ENCODE measurements at places on chromosomes 11 and 22. TPM values are rescaled to one million over a fixed set of nuclear protein-coding genes. Genes with fewer than 3 reads are reported as not detected.

RFPL1 gene
- total RNA-seq: not detected

- no peaks in the 10 kb centered on the region for H3K27me3 ChIP-seq
- no peak overlapping the region for H3K27ac ChIP-seq
- DNase-seq: no peak
- no peaks in the 10 kb centered on the region for H3K4me1 ChIP-seq
- peaks cover 3% of the 10 kb centered on the region for H3K36me3 ChIP-seq
These were observed 38.2 kb downstream of the ATXN10 start for GRCh38 chr22:45709866-45710265.

DNA sequence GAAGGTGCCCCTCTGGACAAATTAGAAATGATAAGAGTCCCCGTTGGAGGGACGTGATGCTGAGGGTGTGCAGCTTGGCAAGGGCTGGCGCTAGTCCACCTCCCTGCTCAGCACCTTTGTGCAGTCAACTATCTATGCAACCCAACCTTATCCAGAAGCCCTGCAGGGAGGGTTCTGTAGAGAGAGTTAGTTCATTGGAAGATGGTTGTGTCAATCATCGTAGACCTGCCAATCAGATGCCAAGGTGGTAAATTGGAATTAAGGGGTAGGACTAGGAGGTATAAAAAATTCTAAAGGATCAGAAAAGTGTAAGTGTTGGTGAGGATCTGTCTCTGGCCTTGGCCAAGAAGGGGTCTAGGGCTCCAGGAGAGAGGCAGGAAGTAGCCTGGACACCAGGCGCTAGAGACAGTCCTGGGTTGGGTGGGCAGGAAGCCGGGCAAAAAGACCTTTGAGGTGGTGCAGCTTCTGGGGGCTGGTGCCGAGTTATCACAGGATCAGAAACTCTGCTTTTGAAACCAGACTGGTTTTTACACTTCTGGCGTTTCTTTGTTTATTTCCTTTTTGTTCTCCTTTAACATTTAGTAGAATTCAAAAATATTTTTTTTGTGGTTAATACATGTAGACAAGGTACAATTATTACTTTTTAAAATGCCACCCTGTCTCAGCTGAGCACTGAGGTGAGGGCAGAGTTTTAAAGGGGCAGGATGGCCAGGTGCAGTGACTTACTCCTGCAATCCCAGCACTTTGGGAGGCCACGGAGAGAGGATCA is 1.6 kb downstream of the C1QTNF6 start:
- H3K27me3 ChIP-seq: no peaks in the 10 kb centered on the region
- H3K4me3 ChIP-seq: no peak overlapping the region
- H3K36me3 ChIP-seq: peaks cover 8% of the 10 kb centered on the region
- peak; percentile 68 for DNase-seq
- H3K27ac ChIP-seq: no peak overlapping the region
- H3K4me1 ChIP-seq: peaks cover 7% of the 10 kb centered on the region

GRCh38 chr22:50403701-50404101 is 60.6 kb downstream of the PPP6R2 start:
- H3K27ac ChIP-seq: no peak overlapping the region
- peaks cover 1% of the 10 kb centered on the region for H3K4me1 ChIP-seq
- peaks cover 3% of the 10 kb centered on the region for H3K36me3 ChIP-seq
- DNase-seq: no peak
- H3K27me3 ChIP-seq: no peaks in the 10 kb centered on the region

- H3K4me1 ChIP-seq: peaks cover 14% of the 10 kb centered on the region
- no peaks in the 10 kb centered on the region for H3K36me3 ChIP-seq
- no peak overlapping the region for H3K27ac ChIP-seq
- no peak for DNase-seq
- no peak overlapping the region for H3K4me3 ChIP-seq
- H3K27me3 ChIP-seq: no peaks in the 10 kb centered on the region
These were observed 17.2 kb upstream of the TSKU start for GRCh38 chr11:76765863-76766350.

GRCh38 chr22:46542011-46542985 is 4.9 kb upstream of the CELSR1 start:
- peaks cover 6% of the 10 kb centered on the region for H3K4me1 ChIP-seq
- no peaks in the 10 kb centered on the region for H3K36me3 ChIP-seq
- H3K27me3 ChIP-seq: peaks cover 21% of the 10 kb centered on the region
- peak; percentile 90 for DNase-seq
- H3K4me3 ChIP-seq: no peak overlapping the region
- no peak overlapping the region for H3K27ac ChIP-seq
